Breast epithelium (tissue), 4 donors: ENCODE measurements at places on chromosomes 16 and 17.

GRCh38 chr17:75289832-75290337 lies 652 bp upstream of the SLC25A19 start:
- DNase-seq = peak; percentile 30
- H3K27me3 ChIP-seq = no peaks in the 10 kb centered on the region
- no peaks in the 10 kb centered on the region for H3K4me1 ChIP-seq
- H3K27ac ChIP-seq = peak overlapping the region; percentile 94

DNA sequence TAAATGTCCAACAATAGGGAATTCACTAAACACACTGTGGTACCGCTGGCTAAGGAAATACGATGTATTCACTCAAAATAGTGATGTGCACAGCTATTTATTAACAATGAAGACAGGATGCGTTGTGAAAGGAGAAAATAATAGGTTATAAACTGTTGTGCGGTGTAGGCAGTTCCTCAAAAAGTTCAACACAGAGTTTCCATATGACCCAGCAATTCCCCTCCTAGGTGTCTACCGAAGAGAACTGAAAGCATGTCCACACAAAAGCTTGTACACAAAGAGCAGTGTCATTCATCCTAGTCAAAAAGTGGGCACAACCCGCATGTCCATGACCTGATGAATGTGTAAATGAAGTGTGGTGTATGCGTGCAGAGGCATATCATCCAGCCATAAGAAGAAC lies 1.2 kb upstream of the CES1 start:
- peaks cover 4% of the 10 kb centered on the region for H3K27me3 ChIP-seq
- H3K27ac ChIP-seq = no peak overlapping the region
- no peak for DNase-seq
- H3K36me3 ChIP-seq = no peaks in the 10 kb centered on the region
- H3K4me1 ChIP-seq = no peaks in the 10 kb centered on the region
- H3K4me3 ChIP-seq = no peak overlapping the region

DNA sequence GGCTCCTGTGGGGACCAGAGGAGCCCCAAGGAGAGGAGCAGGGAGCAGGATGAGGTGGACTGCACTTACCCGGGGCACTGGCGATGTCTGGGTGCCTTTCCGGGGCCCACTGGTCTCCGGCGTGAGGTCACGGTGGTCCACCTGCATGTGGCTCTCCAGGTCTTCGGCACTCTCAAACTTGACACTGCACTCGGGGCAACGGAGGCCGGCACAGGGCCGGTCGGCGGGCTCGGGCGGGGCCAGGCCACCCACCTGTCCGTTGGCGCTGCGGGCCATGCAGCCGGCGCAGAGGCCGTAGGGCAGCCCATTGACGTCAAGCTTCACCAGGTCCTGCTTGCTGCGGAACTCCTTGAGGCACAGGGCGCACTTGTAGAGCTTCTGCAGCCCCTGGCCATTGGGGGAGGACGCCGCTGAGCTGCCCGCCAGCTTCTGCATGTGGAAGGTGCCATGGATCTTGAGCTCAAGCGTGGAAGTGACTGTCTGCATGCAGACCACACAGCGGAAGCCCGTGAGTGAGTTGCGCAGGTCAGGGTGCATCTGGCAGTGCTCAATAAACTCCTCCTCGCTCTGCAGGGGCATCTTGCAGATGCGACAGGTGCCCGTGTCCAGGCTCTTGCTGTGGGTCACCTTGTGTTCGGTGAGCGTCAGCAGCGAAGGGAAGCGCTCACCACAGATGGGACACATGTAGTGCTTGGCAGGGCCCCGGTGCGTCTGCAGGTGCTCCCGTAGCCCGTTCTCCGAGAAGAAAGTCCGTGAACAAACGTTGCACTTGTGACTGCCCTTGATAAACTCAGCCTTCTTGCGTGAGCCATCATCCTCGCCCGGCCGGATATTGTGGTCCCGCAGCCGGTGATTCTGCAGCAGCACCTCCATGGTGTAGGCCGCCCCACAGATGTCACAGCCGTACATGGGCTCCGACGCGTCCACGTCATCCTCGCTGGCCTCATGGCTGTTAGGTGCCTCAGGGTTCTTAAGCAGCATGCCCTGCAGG lies 220.0 kb downstream of the ZNF423 start:
- H3K4me3 ChIP-seq = no peak overlapping the region
- no peaks in the 10 kb centered on the region for H3K4me1 ChIP-seq
- DNase-seq = no peak
- H3K27me3 ChIP-seq = no peaks in the 10 kb centered on the region
- H3K36me3 ChIP-seq = no peaks in the 10 kb centered on the region

DNA sequence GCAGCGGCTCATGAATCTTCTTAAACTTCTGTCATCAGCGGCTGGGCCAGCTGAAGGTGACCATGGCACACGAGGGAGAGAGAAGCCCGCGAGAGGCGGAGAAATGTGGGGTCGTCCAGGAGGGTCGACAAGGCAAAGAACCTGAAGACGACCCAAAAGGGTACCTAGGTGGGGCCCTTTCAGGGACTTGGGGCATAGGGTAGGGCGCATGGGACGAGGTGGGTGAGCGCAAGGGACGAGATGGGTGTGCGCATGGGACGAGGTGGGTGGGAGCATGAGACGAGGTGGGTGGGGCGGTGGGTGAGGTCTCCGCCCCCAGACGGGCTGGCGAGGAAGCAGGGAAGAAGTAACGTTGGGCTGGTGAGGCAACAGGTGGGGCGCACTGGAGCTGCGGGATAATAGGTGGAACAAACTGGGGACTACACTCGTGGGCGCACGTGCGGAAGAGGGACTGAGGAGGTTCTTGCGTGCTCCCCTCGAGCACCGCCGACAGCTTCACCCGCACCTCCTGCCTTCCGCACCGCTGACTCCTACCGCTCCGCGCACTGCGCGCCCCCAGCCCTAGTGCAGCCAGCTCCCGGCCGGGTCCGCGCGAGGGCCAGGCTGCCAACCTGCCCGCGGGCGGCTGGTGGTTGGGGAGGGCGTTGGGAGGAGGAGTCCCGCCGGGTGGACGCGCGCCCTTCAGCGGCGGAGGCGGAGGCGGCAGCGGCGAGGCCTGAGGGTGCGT lies 23.2 kb upstream of the CRYM start:
- H3K27ac ChIP-seq = peak overlapping the region; percentile 86
- peak; percentile 70 for DNase-seq
- H3K4me1 ChIP-seq = no peaks in the 10 kb centered on the region
- no peaks in the 10 kb centered on the region for H3K36me3 ChIP-seq

DNA sequence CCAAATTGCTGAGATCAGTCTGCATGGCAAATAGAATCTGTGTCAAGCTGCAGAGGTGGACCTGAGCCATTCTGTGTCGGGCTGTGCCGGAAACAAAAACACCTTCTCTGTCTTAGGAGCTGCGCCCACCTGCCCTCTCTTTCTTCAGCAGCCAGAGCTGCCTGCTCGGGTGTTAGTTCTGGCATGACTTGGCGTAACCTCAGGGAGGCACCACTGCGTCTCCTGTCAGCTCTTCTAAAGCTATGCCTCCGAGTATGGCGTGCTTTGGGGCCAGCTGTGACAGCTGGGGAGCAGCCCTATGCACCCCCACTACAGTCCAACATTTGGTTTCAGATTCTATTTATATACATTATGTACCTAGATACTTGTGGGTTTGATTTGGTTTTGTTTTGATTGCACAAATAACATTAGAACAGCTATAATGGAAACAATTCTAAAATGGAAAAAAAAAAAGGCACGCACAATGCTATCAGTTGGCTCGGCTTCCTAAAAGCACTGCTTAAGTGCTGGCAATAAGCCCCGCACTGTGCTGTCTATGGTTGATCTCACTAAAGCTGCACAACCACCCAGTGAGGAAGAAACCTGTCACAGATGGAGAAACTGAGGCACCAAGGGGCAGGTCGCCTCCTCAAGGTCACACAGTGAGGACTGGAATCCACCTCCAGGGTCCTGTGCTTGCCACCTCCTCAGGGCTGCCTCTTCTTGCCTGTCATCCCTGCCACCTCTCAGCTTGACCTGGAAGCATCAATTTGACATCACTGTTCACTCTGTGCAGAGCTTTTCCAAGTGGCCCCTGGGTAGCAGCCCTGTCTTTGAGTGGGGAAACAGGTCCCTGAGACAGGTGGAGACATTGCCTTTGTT lies 18.7 kb upstream of the ADGRG1 start:
- no peaks in the 10 kb centered on the region for H3K36me3 ChIP-seq
- no peak overlapping the region for H3K27ac ChIP-seq
- no peaks in the 10 kb centered on the region for H3K4me1 ChIP-seq
- no peaks in the 10 kb centered on the region for H3K27me3 ChIP-seq
